ENCODE measurements at places on chromosomes 4 and X. TPM values are rescaled to one million over a fixed set of nuclear protein-coding genes. Genes with fewer than 3 reads are reported as not detected.
A peak's percentile ranks its signal among the peaks of the same experiment; 100 is the strongest.

The CBLL2 gene
- not detected for total RNA-seq

- H3K4me1 ChIP-seq: peaks cover 4% of the 10 kb centered on the region
- no peaks in the 10 kb centered on the region for H3K36me3 ChIP-seq
- DNase-seq: peak; percentile 66
Measured at GRCh38 chr4:103948244-103949018, 228.6 kb upstream of the TACR3 start.

The CCNB3 gene
- 0.13 TPM for total RNA-seq

The MAGEC3 gene
- 0.58 TPM for total RNA-seq

- no peaks in the 10 kb centered on the region for H3K36me3 ChIP-seq
- DNase-seq: no peak
- H3K27me3 ChIP-seq: no peaks in the 10 kb centered on the region
- no peaks in the 10 kb centered on the region for H3K4me1 ChIP-seq
- no peak overlapping the region for H3K4me3 ChIP-seq
- no peak overlapping the region for H3K27ac ChIP-seq
Measured at GRCh38 chr4:150394046-150394445, 187.9 kb upstream of the MAB21L2 start.

DNA sequence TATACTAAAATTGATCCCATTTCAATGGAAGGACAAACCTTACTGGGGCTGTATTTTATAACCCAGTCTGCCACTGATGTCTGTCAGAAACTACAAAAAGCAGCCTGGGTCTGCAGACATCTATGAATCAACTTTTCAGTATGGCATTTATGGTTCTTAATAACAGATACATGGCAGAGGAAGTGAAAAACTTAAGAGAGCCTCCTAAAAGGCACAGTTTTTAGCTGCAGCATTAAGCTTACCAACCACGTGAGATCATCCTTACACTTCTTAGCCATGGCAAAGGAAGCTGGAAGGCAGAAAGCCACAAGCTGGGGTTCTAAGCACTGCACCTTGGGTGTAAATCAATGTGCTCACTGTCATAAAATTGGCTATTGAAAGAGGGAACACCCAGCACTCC is 16.6 kb upstream of the UGT2B17 start:
- no peak for DNase-seq
- no peak overlapping the region for H3K27ac ChIP-seq
- H3K4me3 ChIP-seq: no peak overlapping the region

GRCh38 chrX:78506248-78506647 is 152.9 kb downstream of the RTL3 start:
- H3K4me3 ChIP-seq: no peak overlapping the region
- H3K27me3 ChIP-seq: no peaks in the 10 kb centered on the region
- H3K36me3 ChIP-seq: no peaks in the 10 kb centered on the region
- no peak overlapping the region for H3K27ac ChIP-seq

The ADH7 gene
- not detected for total RNA-seq

GRCh38 chr4:13522282-13523104 is 21.8 kb downstream of the NKX3-2 start:
- peak; percentile 75 for DNase-seq
- H3K4me1 ChIP-seq: no peaks in the 10 kb centered on the region
- H3K4me3 ChIP-seq: no peak overlapping the region
- H3K27ac ChIP-seq: no peak overlapping the region

DNA sequence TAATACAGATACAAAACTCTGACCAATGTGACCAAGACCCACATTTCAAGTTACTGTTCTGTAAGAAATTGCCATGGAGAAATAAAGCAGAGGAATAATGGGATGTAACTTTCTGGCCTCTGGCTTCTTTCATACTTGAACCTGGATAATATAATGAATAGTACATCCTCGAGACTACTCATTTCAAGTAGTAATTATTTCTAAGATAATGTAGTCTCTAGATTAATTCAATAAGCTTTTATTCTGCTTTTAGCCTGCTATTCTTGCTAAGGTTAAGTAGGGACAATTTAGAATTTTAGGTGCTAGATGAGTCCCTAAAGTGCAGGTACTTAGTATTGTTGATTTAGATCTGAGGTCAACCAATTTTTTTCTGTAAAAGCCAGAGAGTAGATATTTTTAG is 178.7 kb upstream of the IL15 start:
- no peak overlapping the region for H3K27ac ChIP-seq
- H3K4me3 ChIP-seq: no peak overlapping the region
- H3K4me1 ChIP-seq: no peaks in the 10 kb centered on the region
- H3K27me3 ChIP-seq: no peaks in the 10 kb centered on the region

The MMRN1 gene
- not detected for total RNA-seq

The SPANXA2 gene
- not detected for total RNA-seq

DNA sequence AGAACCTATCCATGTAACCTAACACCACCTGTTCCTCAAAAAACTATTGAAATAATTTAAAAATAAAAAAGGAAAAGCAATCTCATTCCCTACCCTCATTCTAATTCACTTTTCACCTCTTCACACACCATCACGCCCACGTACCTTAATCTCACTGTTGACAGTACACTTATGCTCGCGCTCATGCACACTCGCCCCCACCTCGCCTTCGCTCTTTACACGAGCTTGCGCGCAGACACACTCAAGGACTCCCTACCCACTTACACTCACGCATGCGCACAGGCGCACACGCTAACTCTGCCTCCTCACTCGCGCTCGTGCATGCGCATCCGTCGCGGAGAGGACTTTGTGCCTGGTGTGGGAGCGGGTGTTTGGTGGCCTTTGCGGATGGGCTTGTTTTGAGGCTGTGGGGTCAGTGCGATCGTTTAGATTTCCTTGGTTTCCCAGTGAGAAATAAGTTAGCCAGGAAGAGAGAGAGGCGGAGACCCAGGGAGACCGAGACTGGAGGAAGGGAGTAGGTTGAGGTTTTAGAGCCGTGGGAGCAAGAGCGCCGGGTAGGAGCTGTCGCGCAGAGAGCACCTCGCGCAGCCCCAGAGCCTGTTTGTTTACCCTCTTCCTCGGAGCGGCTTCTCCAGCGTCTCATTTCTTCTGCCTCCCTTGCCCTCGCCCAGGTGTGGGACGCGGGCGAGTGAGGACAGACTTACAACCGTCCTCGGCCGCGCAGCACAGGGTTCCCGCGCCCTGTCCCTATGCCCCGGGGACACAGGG is 8.1 kb upstream of the GSX2 start:
- peaks cover 7% of the 10 kb centered on the region for H3K4me1 ChIP-seq
- no peaks in the 10 kb centered on the region for H3K36me3 ChIP-seq
- H3K27me3 ChIP-seq: peaks cover 85% of the 10 kb centered on the region
- DNase-seq: peak; percentile 64
- peak overlapping the region; percentile 87 for H3K4me3 ChIP-seq

Data from endodermal cell (in vitro differentiated cells).